ENCODE measurements at places on chromosomes 11 and 22.
A peak's percentile ranks its signal among the peaks of the same experiment; 100 is the strongest.

DNA sequence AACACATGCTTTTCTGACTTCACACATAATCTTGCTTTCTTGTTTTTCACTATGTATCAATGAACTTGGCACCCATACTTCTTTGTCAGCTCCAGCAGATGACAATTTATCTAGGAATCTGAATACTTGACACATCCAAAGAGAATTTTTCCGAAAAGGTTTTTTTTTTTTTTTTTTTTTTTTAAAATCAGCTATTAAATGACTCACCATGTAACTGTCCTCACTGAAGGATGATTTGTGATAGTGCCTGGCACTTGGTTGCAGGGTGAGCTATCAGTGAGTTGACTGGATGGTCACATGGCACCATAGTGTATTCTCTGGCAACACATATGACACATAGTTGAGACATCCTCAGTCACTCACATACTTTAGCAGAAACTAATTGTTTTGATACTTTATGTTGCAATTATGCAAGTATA, 133.4 kb upstream of the E2F8 start:
- no peak for DNase-seq

DNA sequence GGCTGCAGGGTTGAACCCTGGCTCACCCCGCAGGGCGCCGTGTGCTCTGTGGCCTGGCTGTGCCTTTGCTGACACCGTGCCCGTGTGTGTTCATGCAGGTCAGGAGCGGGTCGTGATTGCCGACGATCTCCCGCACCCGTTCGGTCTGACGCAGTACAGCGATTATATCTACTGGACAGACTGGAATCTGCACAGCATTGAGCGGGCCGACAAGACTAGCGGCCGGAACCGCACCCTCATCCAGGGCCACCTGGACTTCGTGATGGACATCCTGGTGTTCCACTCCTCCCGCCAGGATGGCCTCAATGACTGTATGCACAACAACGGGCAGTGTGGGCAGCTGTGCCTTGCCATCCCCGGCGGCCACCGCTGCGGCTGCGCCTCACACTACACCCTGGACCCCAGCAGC, 47.0 kb upstream of the PPP6R3 start:
- no peak for DNase-seq

GRCh38 chr22:44581096-44581435, 83.0 kb upstream of the RTL6 start:
- no peak for DNase-seq

DNA sequence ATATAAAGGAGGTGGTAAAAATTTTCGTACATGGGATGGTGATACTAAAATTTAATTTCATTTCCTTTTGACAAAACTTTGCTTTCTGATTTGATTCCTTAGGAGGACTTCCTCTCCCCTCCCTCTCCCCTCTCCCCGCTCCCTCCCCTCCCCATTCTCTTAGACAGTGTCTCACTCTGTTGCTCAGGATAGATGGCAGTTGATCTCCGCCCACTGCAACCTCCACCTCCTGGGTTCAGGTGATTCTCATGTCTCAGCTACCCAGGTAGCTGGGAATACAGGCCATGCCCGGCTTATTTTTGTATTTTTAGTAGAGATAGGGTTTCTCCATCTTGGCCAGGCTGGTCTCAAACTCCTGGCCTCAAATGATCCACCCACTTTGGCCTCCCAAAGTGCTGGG, 15.9 kb downstream of the TRIM44 start:
- no peak for DNase-seq

DNA sequence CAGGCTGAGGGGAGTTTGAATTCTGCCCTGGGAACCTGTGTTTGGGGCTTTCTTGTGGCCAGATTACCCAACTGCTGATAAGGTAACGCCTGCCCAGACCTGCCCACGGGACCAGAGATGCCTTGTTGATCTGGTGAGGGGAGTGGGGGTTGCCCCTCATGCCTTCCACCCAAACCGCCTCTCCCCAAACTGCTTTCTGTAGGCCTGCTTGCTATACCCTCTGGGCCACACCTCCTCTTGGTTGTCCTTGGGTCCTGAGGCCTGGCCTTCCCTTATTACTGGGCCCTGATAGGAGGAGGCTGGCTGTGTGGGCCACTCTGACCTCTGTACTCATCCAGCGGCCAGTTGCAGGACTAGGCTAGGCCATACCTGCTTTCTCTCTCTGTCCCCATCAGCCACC, 3.4 kb downstream of the P2RY2 start:
- DNase-seq, result no peak

DNA sequence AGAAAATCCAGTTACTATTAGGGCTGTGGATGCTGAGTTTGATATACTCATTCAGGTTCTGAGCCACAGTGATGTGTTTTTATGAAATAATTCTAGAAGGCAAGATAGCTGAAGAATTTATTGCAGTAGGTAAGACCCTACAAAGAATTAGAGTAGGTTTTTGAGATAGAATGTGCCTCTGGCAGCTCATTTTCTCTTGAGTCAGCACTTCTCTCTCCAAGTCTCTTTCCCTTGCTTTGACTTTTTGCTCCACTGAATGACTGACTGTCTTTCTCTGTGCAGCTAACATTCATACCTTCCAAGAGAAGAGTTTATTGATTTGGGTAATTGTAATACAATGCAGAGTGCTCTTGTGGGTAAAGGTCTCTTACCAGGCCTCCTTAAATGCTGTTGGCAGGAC, 48.0 kb upstream of the C11orf87 start:
- no peak for DNase-seq

- no peak for DNase-seq
Measured at GRCh38 chr22:47064016-47064415, 301.6 kb downstream of the TBC1D22A start.

DNA sequence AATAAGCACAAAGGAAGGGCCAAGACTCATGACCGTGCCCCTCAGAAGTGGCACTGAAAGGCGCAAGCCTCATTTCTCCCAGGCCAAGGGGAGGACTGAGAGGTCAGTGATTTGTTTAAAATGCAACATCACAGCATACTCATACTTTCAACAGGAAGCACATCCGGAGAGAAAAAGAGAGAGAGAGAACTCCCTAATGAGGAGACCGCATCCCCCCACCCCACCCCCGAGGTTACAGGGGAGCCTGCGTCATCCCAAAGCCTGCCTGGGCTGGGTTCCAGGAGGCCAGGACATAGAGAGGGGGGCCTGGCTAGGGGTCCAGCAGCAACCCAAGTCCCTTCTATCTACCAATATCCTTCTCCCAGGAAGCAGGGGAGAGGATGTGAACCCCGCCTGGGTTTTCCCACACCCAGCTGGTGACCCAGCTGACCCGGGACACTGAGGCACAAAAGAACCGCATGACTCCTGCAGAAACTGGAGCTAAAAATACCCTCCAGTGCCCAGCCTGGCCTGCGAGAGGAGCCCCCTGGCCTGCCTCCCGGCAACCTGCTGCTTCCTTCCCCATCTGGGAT, 3.8 kb downstream of the CSNK1E start:
- DNase-seq, result no peak

DNA sequence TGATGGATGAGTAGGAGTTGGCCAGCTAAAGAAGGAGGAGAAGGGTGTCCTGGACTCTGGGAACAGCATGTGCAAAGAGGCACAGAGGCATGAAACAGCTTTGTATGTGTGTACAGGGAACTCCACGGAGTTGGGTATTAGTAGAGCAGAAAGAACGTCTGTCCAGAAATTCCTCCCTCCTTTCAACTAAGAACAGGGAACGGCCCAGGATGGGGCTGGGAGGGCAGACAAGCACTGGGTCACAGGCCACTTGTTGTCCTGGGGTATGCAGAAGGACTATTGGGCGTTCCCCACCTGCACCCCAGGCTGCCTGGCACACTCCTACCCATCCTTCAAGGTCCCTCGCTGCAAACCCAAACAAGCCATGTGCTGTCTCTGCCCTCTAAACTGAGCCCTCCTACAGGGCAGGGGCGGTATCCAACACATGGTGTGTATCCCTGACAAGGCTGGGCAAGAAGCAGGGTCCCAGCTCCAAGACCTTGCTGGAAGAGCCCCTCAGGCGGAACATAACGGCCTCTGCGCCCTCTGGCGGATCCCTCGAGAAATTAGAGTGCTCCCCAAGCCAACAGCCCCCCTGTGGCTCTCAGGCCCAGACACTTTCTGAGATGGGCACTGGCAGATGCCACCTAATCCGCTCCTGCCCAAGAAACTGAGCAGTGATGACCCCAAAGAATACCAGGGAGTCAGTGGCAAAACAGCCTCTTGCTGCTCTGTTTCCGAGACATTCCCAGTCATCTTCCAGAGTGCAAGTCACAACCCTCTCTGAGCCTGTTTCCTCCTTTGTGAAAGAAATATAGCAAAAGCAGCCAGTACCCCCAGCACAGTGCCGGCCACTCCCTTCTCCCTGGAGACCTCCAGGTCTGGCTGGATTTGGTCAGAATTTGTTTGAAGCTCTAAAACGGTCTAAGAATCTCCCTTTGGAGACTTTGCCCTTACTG, 1.6 kb upstream of the ELFN2 start:
- peak; percentile 86 for DNase-seq

DNA sequence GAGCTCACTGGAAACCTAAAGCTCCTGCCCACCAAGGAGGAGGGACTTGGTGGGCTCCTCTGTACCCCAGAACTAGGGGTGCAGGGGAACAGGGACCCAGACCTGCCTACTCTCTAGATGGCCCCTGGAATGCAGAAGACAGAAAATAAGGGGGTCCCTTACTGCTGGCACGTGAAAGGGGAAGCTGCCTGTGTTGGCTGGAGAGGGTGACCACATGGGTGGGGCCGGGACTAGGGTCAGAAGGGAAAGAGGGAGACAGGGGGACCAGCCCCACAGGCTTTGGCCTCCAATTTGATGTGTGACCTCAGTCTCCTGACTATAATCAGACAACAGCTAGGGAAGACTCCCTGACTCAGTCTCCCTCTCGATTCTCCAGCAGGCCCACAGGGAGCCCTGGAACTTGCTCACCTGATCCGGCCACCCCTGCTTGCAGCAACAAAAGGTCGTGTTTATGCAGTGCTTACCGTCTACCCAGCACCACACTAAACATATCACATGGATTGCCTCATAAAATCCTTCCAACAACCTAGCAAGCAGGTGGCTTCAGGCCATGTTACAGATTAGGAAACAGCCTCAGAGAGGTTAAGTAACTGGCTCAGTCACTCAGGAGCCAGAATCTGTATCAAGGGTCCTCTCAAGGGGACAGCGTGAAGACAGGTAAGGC, 10.2 kb downstream of the ARAP1 start:
- DNase-seq, result no peak

- no peak for DNase-seq
Measured at GRCh38 chr11:48077251-48077650, 96.9 kb downstream of the PTPRJ start.

GRCh38 chr11:83674102-83674896, 388.1 kb upstream of the CCDC90B start:
- no peak for DNase-seq

All from activated CD4-positive, alpha-beta T cell treated with anti-CD3 and anti-CD28 coated beads, Interleukin-2, amount 10 ng/mL, durations not matched to agents 24 days and 14 days (primary cell).